ENCODE measurements at places on chromosomes 12 and 14.

GRCh38 chr14:33996462-33996861 lies 45.6 kb upstream of the EGLN3 start:
- DNase-seq: no peak

- no peak for DNase-seq
Measured at GRCh38 chr14:71566276-71566675, 366.0 kb upstream of the RGS6 start.

GRCh38 chr12:125387206-125387605 lies 322.0 kb downstream of the AACS start:
- no peak for DNase-seq

- no peak for DNase-seq
Measured at GRCh38 chr12:110421701-110422100, 18.2 kb upstream of the ANAPC7 start.

- DNase-seq: peak; percentile 96
Measured at GRCh38 chr12:109888179-109889020, 8.1 kb upstream of the GLTP start.

GRCh38 chr14:73712540-73713180 lies 1.5 kb downstream of the PNMA1 start:
- peak; percentile 42 for DNase-seq

DNA sequence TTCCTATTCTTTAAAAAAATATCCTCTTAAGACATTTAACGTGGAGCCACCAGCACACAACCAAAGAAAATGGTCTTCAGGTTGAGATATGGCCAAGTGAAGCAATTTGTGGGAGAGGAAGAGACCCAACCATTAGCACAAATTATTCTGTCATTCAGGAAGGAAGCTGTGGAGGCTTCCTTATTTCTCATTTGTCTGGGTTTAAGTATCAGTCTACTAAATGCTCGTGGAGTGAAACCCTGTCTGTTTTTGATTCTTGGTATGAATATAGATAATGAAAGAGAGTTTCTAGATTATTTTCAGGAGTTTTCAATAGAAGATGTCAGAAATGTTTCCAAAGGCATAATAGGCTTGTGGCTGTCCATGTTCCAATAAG lies 125.1 kb downstream of the GPR65 start:
- DNase-seq: no peak

Measured in iris pigment epithelial cell (primary cell).